ENCODE measurements at places on chromosomes 16 and 17. TPM values are rescaled to one million over a fixed set of nuclear protein-coding genes. Genes with fewer than 3 reads are reported as not detected.

DNA sequence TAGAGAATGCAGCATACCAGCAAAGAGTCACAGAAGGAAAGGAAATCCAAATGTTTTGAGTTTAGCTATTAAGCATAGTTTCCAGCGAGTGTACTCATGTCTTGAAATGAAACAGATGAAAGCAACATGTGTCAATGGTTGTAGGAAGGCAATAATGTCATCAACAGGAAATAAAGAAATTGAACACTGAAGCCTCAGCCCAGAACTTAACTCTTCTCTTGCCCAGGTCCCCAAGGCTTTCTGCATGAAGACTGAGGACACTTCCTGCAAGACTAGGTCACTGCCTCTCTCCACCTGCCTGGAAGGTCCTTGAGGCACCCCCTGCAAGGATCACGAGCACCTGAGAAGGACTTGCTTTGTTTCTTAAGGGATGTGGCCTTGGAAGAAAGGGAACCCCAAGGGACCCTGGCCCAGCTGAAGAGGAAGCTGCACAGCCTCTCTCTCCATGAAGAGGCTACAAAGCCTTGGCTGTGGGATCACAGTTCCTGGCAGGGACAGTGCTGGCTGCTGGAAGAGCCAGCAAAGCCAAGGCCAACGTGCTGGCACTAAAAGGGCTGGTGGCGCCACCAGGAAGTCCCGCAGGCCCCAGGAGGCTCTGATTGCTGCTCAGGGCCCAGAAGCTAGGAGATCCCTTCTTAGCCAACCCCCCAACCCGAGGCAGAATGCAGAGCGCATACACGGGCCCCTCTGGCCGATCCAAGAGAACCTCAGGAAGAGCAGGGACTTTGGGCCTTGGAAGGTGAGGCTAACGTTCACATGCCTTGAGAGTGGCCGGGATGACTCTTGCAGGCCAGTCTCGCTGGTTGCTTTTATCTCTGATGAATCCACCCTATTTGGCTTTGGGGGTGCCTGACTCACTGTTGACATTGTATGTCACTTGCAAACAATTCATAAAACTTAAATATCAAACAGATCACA is 23.4 kb upstream of the AXIN2 start:
- no peaks in the 10 kb centered on the region for H3K36me3 ChIP-seq
- H3K4me3 ChIP-seq: no peak overlapping the region
- no peak overlapping the region for H3K27ac ChIP-seq

- H3K27me3 ChIP-seq: no peaks in the 10 kb centered on the region
- H3K36me3 ChIP-seq: no peaks in the 10 kb centered on the region
- peaks cover 19% of the 10 kb centered on the region for H3K4me1 ChIP-seq
- H3K27ac ChIP-seq: no peak overlapping the region
Measured at GRCh38 chr17:56823848-56824247, 9.9 kb downstream of the C17orf67 start.

GRCh38 chr16:8679151-8679550 is 4.7 kb downstream of the ABAT start:
- DNase-seq: no peak
- H3K4me1 ChIP-seq: peaks cover 4% of the 10 kb centered on the region
- no peaks in the 10 kb centered on the region for H3K27me3 ChIP-seq
- H3K36me3 ChIP-seq: no peaks in the 10 kb centered on the region
- no peak overlapping the region for H3K4me3 ChIP-seq
- H3K27ac ChIP-seq: no peak overlapping the region

GRCh38 chr16:19228052-19228451 is 57.5 kb upstream of the CLEC19A start:
- no peak for DNase-seq
- no peaks in the 10 kb centered on the region for H3K4me1 ChIP-seq
- no peaks in the 10 kb centered on the region for H3K27me3 ChIP-seq
- H3K27ac ChIP-seq: no peak overlapping the region
- H3K36me3 ChIP-seq: no peaks in the 10 kb centered on the region
- no peak overlapping the region for H3K4me3 ChIP-seq

DNA sequence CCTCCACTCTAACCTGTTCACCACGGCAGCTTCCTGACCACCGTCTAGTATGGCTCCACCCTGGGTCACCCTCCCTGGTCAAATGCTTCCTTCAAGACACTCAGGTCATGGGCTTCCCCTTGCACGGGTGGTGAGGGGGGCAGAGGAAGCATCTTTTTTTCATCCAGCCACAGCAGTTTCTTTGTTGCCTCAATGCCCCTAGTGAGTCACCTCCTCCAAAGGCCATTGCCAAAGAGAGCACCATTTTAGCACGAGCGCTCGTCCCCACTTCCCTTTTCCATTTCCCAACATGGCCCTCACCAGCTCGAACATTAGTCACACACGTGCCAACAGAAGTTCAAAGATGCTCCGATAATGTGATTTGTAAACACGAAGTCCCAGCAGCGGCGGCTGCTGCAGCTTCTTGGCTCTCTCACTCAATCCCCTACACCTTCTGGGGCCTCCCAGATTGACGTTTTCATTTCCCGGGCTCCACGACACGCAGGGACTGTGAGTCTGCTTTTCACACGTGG is 134.6 kb downstream of the GAS7 start:
- H3K27ac ChIP-seq: no peak overlapping the region
- H3K4me3 ChIP-seq: no peak overlapping the region
- H3K4me1 ChIP-seq: no peaks in the 10 kb centered on the region

DNA sequence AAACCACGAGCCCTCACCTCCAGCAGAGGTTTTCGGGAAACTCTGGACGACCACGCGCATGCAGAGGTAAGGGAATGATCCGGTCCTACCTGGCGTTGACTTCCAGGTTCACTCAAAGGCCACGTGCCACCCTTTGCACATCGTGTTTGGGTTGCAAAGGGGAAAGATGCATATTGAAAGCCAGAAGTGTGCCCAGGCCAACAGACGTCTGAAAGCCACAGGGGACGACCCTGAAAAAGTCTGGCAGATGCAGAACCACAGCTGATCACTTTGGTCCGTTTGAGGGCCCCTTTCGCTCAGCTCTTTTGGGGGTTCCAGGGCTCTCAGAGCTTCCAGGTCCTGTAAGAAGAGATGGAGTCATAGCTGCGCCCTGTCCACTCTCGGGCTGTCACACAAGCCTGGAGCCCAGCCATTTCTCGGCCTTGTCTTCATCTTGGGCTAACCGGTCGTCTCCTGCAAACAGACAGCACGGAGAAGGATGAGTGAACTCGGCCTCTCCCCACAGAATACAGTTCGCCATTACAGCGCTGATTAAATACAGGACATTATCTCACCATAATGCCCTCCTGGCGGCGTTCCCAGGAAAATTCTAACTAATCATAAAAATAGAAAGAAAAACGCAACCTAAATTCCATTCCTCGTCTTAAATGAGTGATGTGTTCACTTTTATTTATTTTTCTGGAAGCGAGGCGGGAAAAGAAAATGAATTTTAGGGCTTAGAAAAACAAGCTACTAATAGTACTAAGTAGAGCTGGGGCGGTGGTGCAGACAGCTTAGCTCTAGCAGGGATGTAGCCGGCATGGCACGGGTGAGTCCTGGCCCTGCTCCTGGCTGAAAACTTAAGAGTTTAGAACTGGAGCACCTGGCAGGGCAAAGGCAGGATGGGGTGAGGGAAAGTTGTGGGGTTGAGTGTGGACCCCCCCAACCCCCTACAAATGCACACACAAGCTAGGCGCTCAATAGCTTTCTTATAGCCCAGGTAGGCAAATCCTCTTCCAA is 45.5 kb upstream of the ZFHX3 start:
- peak; percentile 87 for DNase-seq
- peaks cover 27% of the 10 kb centered on the region for H3K4me1 ChIP-seq
- H3K27me3 ChIP-seq: no peaks in the 10 kb centered on the region
- no peak overlapping the region for H3K4me3 ChIP-seq

- DNase-seq: no peak
- no peak overlapping the region for H3K27ac ChIP-seq
- H3K4me3 ChIP-seq: no peak overlapping the region
Measured at GRCh38 chr17:21361020-21361809, 14.9 kb upstream of the KCNJ12 start.

DNA sequence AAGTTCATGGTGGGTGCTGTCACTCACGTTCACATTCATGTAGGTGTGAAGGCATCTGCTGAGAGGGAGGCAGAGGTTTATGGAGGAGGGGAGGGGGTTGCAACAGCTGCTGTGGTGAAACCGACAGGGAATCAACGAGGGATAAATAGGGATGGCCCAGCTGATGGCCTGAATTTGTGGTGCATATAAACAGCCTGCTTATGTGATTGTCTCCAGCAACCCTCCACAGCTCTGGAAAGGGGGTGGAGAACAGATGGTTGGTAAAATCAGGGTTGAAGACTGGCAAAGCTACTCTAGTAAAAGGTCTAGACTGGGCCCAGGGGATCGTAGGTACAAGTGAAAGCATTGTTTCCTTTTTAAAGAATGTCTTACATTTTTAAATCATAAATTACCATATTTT is 53.7 kb downstream of the IQCK start:
- no peaks in the 10 kb centered on the region for H3K36me3 ChIP-seq
- H3K4me1 ChIP-seq: no peaks in the 10 kb centered on the region
- DNase-seq: no peak
- H3K27me3 ChIP-seq: no peaks in the 10 kb centered on the region
- no peak overlapping the region for H3K27ac ChIP-seq

DNA sequence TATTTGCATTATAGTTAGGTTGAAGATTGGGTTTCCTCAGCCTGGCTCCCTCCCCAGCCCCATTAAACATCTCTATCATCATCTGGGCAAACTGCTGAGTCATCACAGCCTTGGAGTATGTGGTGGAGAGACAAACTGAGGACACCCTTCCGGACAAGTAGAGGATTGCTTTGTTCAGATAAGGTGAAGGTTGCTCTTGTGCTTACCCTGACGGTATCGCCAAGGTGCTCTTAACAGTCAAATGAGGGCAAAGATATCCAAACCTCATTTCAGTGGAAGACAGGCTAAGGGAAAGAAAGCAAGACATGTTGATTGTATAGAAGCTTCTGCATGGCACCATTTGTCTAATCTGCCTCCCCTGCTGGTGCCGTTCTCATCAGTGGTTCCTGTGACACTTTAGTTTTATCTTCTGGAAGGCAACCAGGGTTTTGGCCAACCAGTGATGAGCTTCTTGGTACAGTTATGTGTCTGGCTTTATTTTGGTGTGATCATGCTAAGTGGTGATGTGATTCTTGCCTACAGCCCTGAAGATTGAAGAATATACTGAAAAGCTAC is 56.9 kb upstream of the LGALS9 start:
- H3K27me3 ChIP-seq: no peaks in the 10 kb centered on the region
- H3K4me3 ChIP-seq: no peak overlapping the region
- no peak overlapping the region for H3K27ac ChIP-seq
- H3K36me3 ChIP-seq: no peaks in the 10 kb centered on the region
- DNase-seq: no peak

GRCh38 chr16:24189941-24190340 is 66.2 kb upstream of the CACNG3 start:
- no peaks in the 10 kb centered on the region for H3K36me3 ChIP-seq
- H3K27ac ChIP-seq: no peak overlapping the region
- H3K27me3 ChIP-seq: no peaks in the 10 kb centered on the region
- no peak for DNase-seq

DNA sequence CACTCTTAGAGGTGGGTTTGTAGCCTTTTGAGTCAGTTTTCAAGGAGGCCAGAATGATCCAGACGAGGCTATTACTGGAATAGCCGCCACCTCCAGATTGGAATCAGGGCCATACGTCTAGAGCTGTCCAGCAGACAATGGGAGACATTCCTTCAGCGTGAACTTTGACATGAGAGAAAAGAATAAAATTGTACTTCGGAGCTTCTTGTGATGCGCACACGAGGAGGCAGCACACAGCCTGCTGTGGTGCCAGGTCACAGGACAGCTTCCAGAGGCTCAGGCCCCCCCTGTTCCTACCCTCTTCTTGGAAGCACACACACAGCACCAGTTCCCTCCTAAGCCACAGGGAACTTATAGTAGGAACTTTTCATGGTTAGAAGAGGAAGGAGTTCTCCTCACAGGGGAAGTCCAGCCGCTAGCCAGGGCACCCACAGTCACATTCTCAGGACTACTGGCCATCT is 81.0 kb downstream of the VPS53 start:
- peak; percentile 78 for DNase-seq
- H3K27ac ChIP-seq: peak overlapping the region; percentile 71
- peaks cover 11% of the 10 kb centered on the region for H3K4me1 ChIP-seq
- no peak overlapping the region for H3K4me3 ChIP-seq

GRCh38 chr17:45775576-45776011 is 8.5 kb upstream of the CRHR1 start:
- H3K4me1 ChIP-seq: no peaks in the 10 kb centered on the region
- no peak overlapping the region for H3K4me3 ChIP-seq
- no peaks in the 10 kb centered on the region for H3K36me3 ChIP-seq
- H3K27me3 ChIP-seq: peaks cover 4% of the 10 kb centered on the region

DNA sequence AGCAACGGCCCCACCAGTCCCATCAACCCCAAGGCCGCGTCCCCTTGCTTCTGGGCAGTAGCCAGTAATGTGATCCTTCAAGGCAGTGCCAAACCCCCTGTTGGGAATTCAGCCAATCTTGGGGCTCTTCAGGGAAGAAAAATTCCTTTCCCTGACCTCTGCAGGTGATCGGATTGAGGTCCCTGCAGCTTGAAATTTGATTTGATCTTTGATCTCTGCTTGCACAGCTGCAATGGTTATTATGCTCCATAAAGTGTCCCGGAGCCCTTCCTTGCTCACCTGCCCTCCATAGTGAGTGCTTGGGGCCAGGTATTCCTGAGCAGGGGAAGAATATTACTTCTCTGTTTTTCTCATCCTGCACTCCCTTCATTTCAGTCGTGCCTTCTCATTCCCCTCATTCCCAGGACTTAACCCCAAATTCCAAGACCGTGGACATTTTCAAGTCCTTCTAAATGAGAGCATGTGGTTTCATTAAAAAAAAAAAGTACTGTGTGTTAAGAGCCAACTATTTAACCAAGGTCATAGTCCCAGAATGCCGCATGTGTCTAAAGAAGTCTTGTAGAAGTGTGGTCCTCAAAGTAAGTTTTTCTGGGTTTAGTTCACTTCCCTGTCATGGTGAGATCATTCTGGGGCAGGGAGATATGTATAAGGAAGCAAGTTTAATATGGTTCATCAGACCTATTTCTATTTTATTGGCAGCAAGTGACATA is 56.3 kb downstream of the SOX9 start:
- no peak overlapping the region for H3K4me3 ChIP-seq
- H3K4me1 ChIP-seq: no peaks in the 10 kb centered on the region
- no peak overlapping the region for H3K27ac ChIP-seq
- no peaks in the 10 kb centered on the region for H3K27me3 ChIP-seq
- no peak for DNase-seq
- H3K36me3 ChIP-seq: no peaks in the 10 kb centered on the region

DNA sequence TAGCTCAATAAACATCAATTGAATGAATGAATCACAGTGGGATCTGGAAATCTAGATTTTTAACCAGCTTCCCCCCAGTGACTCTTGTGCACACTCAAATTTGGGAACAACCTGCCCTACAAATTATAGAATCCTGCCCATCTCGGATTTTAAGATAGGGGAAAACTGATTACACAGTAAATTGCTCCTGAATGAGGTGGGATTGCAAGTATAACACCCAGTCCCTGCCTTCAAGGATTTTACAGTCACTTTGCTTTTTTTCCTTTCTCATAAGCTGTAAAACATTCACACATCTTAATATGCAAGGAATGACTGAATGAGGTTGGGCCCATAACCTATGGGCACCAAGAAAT is 48.5 kb downstream of the TEKT5 start:
- H3K27ac ChIP-seq: no peak overlapping the region
- no peaks in the 10 kb centered on the region for H3K36me3 ChIP-seq
- no peak overlapping the region for H3K4me3 ChIP-seq
- no peaks in the 10 kb centered on the region for H3K27me3 ChIP-seq
- no peaks in the 10 kb centered on the region for H3K4me1 ChIP-seq

Gene CCDC200
- not detected for total RNA-seq

Measured in endothelial cell of umbilical vein (primary cell).